Brain microvascular endothelial cell (primary cell): ENCODE measurements at places on chromosomes 6 and 20.

GRCh38 chr6:161924516-161925116 is 650.8 kb upstream of the AGPAT4 start:
- DNase-seq = no peak

- no peak for DNase-seq
Measured at GRCh38 chr20:36310215-36310981, 4.3 kb downstream of the DLGAP4 start.

DNA sequence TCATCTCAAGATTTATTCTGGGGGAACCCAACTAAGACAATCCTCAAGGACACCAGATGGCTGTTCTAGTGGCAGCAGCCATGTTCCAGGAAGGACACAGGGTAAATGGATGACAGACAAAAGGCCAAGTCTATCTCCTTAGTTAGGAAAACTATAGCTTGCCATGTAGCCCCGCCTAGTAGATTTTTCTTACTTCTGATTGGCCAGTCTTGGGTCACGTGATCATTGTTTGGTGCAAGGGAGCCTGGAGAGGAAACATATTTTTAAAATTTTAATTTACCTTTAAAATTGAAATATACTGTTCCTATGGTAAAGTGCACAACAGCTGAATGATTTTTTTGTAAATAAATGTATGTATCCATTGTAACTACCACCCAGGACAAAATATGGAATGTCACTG is 4.4 kb upstream of the KCNS1 start:
- no peak for DNase-seq

GRCh38 chr6:11486486-11486885 is 51.1 kb upstream of the TMEM170B start:
- no peak for DNase-seq
